H9 (cell line): ENCODE measurements at places on chromosomes 13 and 19. TPM values are rescaled to one million over a fixed set of nuclear protein-coding genes. Genes with fewer than 3 reads are reported as not detected.

The ZNF575 gene
- not detected in 2 replicates for total RNA-seq

The EFNA2 gene
- total RNA-seq, result 14.3 TPM in 2 replicates

The ESD gene
- total RNA-seq, result 72.6 and 78.8 TPM in 2 replicates

The TMEM38A gene
- total RNA-seq, result 7.4 and 8.3 TPM in 2 replicates

The PABPC3 gene
- total RNA-seq, result 0.26 and 0.31 TPM in 2 replicates

GRCh38 chr13:91557328-91558090 lies 159.1 kb downstream of the GPC5 start:
- no peaks in the 10 kb centered on the region for H3K4me1 ChIP-seq
- H3K36me3 ChIP-seq, result peaks cover 4% of the 10 kb centered on the region
- DNase-seq, result no peak
- no peak overlapping the region for H3K4me3 ChIP-seq
